GM23248 (cell line): ENCODE measurements at places on chromosomes 4 and X.

DNA sequence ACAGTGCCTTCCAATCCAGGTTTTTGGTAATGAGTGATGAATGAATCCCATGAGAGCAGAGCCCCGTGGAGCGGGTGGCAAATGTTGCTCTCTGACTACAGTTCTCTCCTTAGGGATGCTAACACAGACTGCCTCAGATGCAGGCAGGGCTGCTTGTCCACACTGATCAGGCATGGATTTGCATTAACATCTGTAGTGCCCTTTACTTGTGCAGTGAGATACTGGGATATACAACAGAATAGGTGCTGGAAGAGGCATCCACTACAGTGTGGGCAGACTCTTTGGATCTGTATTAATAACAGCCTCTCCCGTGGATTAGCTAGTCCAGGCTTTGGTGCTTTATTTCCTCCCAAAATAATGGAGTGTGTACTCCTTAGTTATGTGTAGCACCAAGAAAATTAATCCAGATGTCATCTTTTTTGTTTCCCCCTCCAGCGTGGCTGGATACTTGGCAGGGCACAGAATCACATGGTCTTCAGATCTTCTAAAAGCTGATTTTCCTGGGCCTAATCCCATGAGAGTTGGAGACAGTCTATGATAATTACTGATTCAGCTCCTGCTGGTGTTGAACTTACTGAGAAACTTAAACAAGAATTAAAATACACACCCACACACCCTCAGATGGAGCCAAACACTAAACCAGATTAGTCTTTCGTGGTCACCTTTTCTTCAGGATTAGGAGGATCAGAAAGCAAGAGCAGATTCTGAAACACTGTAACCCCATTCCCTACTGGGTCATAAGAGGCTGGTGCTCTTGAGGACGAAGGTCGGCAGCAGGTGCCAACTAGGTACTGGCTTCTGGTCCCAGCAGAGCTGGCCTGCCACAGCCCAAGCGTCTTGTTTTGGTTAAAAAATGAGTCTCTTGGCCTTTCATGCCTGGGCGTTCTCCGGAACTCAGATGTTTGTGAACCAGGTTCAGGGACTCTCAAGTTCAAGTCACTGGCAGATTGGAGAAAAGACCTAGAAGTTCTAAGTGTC is 23.1 kb upstream of the NAP1L5 start:
- peaks cover 9% of the 10 kb centered on the region; the same call in 1 of the 2 replicates for H3K4me1 ChIP-seq
- H3K4me3 ChIP-seq, result no peak overlapping the region
- H3K36me3 ChIP-seq, result peaks cover 17% of the 10 kb centered on the region

- peaks cover 41% of the 10 kb centered on the region for H3K4me1 ChIP-seq
- peak; percentile 96 for DNase-seq
- no peaks in the 10 kb centered on the region for H3K27me3 ChIP-seq
- peak overlapping the region; percentile 86 for H3K27ac ChIP-seq
- H3K4me3 ChIP-seq, result no peak overlapping the region; the same call in 1 of the 2 replicates
Observed at GRCh38 chr4:112170451-112170993, 25.3 kb downstream of the FAM241A start.

DNA sequence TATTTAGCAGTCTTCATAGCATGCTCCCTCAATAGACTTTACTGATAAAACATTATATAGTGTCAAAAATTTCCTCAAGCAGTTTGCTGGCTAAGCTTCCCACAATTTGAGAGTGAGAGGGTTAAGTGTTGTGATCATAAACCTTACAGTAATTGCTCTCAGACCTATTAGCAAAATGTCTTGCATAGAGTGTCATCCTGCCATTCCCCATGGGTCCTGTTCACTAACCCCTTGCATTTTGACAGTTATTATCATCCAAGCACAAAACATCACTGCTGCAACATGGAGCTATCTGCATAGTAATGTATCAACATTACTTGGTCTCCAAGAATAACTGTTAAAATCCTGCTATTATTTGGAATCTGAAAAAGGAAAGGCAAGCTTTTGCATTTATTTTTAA is 196.1 kb upstream of the GK2 start:
- H3K4me3 ChIP-seq, result no peak overlapping the region
- no peak for DNase-seq
- no peak overlapping the region for H3K27ac ChIP-seq
- no peaks in the 10 kb centered on the region for H3K36me3 ChIP-seq
- no peaks in the 10 kb centered on the region for H3K4me1 ChIP-seq

GRCh38 chrX:71182871-71183270 is 38.2 kb downstream of the NLGN3 start:
- peak overlapping the region; percentile 86 for H3K4me3 ChIP-seq
- no peaks in the 10 kb centered on the region for H3K36me3 ChIP-seq
- no peak overlapping the region for H3K27ac ChIP-seq
- no peak for DNase-seq
- H3K27me3 ChIP-seq, result no peaks in the 10 kb centered on the region

DNA sequence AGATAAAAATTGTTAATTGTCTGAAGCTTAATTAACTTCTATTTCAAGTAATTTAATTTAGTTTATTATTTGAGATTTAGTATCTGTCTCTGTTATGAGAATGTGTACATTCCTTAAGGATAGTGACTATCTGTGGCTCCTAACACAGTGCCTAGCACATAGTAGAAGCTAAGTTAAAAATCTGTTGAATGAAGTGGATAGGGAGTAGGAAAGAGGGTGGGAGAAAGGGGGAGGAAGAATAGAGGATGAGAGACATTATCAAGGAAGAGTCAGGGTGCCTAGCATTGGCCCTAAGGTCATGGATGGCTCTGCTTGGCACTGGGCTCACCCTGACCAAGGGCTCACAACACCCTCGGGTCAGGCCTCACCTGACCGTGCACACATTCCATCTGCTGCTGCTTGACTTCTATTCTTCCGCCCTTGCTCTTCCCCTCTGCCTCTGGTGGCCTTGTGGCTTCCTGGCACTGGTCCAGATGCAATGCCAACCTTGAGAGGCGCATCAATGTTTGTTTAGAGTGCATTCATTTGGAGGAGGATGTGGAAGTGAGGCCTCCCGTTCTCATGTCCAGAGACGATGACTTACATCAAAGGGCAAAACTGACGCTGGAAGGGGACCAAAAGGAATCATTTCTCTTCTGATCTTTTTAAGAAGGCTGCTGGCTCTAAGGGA is 42.3 kb downstream of the TRIM2 start:
- no peak overlapping the region for H3K27ac ChIP-seq
- no peak overlapping the region for H3K4me3 ChIP-seq
- no peak for DNase-seq
- H3K36me3 ChIP-seq, result no peaks in the 10 kb centered on the region
- H3K4me1 ChIP-seq, result peaks cover 8% of the 10 kb centered on the region; the same call in 1 of the 2 replicates

DNA sequence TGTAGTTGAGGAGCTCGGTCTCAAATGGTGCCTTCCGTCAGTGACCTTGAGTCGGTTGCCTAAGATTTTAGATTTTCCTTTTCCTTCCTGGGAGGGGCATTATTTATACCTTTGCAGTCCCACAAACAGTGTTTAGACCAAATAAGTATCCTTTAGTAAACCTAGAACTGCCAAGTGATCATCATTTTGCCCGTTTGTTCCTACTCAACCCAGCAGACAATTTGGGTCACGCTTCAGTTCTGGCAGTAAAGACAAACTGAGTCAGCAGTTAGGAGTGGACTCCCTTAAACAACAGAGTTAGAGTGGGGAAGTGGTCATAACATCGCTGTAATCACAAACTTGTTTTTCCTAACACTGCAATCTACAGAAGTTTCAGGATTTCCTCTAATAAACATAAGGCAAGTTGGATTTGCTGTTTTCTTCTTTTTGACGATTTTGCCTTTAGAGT is 777 bp upstream of the WDFY3 start:
- no peaks in the 10 kb centered on the region for H3K27me3 ChIP-seq
- peak overlapping the region; percentile 84 for H3K4me3 ChIP-seq
- H3K27ac ChIP-seq, result peak overlapping the region; percentile 68
- DNase-seq, result peak; percentile 70
- H3K4me1 ChIP-seq, result peaks cover 21% of the 10 kb centered on the region

DNA sequence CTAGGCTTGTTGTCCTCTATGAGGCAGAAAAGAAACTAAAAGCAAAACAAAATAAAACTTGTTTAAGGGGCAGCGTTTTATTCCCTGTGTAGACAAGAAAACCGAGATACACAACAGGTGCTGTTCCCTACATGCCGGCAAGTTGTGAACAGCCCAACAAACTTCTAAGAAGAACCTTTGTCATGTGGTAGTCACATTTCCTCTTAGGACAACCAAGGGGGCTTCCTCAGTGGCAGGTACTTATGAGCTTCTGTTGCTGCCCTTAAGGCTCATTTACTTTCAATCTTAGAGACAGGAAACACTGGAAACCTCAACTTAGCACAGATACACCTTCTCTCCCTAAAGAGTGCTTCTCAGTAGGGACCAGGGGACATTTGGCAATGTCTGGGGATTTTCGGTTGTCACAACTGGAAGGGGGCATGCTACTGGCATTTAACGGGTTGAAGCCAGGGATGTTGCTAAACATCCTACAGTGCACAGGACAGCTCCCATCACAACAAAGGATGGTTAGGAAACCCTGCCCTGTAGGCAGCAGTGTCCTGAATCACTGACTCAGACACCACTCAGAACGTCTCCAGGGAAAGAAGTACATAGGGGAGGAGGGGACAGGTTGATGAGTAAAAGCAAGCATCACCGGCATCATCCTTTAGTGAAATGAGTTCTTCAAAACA is 111.0 kb downstream of the ASB9 start:
- H3K4me1 ChIP-seq, result no peaks in the 10 kb centered on the region
- DNase-seq, result peak; percentile 24
- H3K27me3 ChIP-seq, result no peaks in the 10 kb centered on the region
- no peak overlapping the region for H3K27ac ChIP-seq
- no peak overlapping the region for H3K4me3 ChIP-seq

DNA sequence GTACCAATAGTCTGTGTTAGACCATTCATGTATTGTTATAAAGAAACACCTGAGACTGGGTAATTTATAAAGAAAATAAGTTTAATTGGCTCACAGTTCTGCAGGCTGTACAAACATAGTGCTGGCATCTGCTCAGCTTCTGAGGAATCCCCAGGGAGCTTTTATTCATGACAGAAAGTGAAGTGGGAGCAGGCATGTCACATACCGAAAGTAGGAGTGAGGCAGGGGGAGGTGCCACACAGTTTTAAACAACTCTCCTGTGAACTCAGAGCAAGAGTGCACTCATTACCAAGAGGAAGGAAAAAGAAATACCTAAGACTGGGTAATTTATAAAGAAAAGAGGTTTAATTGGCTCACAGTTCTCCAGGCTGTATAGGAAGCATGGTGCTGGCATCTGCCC is 591.2 kb downstream of the PPP4R3C start:
- no peak overlapping the region for H3K4me3 ChIP-seq
- no peaks in the 10 kb centered on the region for H3K4me1 ChIP-seq
- H3K27me3 ChIP-seq, result no peaks in the 10 kb centered on the region
- no peak overlapping the region for H3K27ac ChIP-seq
- no peaks in the 10 kb centered on the region for H3K36me3 ChIP-seq

DNA sequence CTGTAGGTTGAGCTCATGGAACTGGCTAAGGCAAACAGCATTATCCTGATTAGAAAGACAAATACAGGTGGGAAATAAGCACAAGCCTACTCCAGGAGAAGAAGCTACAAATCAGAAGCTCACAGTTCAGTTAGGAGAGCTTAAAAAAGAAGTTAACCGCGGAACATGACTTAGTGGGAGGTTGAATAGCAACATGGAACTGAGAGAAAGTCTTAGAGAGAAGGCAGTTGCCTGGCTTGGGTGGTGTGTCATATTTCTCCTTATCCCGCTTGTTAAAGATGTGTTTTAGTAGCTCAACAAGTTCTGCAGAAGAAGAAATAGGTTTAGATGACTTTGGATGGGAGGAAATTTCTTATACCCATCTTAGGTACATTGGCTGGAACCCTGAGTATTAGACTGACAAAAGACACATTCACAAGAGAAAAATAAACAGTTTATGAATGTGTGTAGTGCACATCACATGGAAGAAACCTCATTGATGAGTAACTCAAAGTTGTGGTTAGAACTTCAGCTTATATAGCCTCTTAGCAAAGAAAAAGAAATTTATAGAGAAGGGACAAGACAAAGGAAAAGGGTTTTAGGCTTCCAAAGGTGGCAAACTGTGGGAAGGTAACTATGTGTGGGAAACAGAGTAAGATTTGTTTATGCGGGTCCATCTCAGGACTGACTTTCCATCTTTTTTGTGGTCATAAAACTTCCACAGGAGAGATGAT is 37.4 kb upstream of the RXFP1 start:
- no peak overlapping the region for H3K4me3 ChIP-seq
- DNase-seq, result peak; percentile 67
- H3K36me3 ChIP-seq, result no peaks in the 10 kb centered on the region
- H3K4me1 ChIP-seq, result peaks cover 14% of the 10 kb centered on the region
- no peaks in the 10 kb centered on the region for H3K27me3 ChIP-seq

DNA sequence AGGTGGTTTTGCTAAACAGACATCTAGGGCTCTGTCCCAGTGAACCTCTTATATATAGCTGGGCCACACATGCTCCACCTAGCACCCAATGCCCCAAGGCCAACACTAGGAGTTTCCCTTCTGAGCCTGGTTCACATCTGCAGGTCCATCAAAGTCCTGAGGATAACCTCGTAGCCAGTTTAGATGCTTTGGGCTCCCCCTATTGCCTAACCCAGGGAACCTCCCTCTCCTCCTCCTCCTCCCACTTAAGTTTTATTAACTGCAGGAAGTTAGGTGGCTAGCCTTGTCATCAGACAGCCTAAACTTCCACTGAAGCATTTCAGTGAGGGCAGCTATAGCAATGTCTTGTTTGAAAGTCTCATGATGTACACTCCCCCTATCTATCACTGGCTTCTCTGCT is 88.0 kb downstream of the GUCY2F start:
- no peaks in the 10 kb centered on the region for H3K27me3 ChIP-seq
- H3K36me3 ChIP-seq, result no peaks in the 10 kb centered on the region
- no peak overlapping the region for H3K27ac ChIP-seq
- H3K4me1 ChIP-seq, result no peaks in the 10 kb centered on the region
- no peak overlapping the region for H3K4me3 ChIP-seq
- no peak for DNase-seq

DNA sequence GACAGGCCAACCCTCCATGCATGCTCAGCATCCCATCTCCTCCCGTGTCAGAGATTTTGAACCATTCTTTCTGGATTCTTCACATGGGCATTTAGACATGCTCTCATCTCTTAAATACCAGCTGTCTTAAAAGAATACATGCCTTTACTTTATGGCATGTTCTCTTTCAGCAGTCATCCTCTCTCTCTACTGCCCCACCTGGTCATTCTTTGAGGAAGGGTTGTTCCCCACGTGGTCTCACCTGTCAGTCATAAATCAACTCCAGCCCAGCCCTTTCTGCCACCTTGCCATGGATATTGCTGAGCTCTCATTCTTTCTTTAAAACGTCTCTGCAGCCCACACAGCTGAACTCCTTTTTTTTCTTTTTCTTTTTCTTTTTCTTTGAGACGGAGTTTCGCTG is 111.3 kb downstream of the ARHGAP10 start:
- H3K4me3 ChIP-seq, result no peak overlapping the region
- DNase-seq, result no peak
- H3K27me3 ChIP-seq, result no peaks in the 10 kb centered on the region
- H3K27ac ChIP-seq, result peak overlapping the region; percentile 58
- peaks cover 8% of the 10 kb centered on the region; the same call in 1 of the 2 replicates for H3K36me3 ChIP-seq

DNA sequence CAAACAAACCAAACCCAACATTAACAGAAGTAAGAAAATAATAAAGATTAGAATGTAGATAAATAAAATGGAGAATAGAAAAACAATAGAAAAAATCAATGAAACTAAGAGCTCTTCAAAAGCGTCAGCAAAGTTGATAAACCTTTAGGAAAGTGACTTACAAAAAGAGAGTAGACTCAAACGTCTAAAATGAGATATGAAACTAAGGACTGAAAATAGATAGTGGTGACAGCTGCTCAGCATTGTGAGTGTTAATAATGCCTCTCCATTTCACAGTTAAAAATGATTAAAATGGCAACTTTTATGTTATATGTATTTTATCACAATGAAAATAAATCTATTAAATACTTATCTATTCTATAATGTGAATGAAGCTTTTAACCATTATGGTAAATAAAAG is 125.7 kb upstream of the CPXCR1 start:
- no peak overlapping the region for H3K4me3 ChIP-seq
- H3K36me3 ChIP-seq, result no peaks in the 10 kb centered on the region
- no peaks in the 10 kb centered on the region for H3K4me1 ChIP-seq
- no peaks in the 10 kb centered on the region for H3K27me3 ChIP-seq
- H3K27ac ChIP-seq, result no peak overlapping the region
- no peak for DNase-seq
